ENCODE measurements at places on chromosomes 2 and 18.

DNA sequence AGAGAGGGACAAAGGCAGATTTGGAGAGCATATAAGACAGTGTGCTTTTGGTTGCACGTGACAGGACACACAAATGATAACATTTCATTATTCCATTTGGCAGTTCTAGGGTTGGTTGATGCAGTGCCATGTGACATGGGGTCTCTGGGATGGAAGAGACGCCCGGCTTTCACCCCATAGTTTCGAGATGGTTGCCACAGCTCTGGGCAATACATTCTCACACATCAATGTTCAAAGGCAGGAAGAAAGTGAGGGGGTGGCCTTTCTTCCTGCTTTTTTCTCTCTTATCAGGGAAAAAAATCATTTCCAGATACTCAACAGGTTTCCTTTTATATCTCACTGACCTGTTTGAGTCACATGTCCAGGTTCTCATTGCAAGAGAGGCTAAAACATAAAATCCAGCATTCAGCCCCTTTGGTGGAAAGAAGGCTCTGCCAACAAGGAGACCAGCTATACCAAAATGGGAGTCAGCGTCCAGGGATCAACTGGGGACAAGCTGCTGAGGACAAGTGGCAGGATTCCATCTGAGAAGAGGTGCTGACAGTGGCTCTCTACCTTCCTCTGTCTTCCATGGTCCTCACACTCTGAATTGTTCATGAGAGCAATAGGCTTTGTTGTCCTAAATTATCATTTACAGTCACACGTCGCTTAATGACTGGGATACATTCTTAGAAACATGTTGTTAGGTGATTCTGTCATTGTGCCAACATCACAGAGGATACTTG, 29.1 kb upstream of the ANKRD44 start:
- DNase-seq = no peak

DNA sequence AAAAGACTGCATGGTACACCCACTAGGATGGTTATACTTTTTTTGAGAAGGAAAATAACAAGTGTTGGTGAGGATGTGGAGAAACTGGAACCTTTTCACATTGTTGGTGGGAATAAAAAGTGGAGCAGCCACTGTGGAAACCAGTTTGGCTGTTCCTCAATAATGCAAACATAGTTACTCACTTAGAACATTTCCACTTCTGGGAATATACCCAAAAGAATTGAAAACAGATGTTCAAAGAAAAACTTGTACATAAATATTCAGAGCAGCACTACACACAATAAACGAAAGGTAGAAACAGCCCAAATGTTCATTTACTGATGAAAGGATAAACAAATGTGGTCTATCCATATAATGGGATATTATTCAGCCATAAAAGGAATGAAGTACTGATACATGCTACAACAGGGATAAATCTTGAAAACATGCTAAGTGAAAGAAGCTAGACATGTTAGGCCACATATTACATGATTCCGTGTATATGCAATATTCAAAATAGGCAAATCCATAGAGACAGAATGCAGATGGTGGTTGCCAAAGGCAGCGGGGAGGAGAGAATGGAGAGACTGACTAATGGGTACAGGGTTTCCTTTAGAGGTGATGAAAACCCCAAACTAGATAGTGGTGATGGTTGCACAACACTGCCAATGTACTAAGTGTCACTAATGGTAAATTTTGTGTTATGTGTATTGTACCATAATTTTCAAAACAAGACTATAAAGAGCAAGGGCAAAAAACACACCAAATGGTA, 20.9 kb upstream of the LMAN1 start:
- no peak for DNase-seq

DNA sequence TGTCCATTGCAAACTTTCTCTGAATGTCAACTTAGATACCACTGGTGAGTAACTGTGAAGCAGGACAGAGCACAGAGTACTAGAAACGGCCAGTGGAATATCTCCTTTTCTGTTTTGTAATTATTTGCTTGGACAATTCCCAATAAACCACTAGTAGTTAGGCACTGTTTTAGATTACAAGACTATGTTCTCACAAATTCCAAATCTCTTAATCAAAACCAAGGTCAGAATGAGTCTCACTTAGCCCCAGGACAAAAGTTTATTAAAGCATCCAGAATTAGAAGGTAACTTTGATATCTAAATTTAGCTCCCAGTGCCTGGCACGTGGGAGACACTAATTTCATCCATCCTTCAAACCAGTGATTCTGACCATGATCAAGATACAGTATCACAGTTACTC, 89.0 kb downstream of the ZNF521 start:
- DNase-seq = no peak

GRCh38 chr2:26001743-26002351, 19.6 kb upstream of the KIF3C start:
- DNase-seq = no peak

GRCh38 chr2:33782395-33783230, 183.5 kb upstream of the FAM98A start:
- DNase-seq = no peak

DNA sequence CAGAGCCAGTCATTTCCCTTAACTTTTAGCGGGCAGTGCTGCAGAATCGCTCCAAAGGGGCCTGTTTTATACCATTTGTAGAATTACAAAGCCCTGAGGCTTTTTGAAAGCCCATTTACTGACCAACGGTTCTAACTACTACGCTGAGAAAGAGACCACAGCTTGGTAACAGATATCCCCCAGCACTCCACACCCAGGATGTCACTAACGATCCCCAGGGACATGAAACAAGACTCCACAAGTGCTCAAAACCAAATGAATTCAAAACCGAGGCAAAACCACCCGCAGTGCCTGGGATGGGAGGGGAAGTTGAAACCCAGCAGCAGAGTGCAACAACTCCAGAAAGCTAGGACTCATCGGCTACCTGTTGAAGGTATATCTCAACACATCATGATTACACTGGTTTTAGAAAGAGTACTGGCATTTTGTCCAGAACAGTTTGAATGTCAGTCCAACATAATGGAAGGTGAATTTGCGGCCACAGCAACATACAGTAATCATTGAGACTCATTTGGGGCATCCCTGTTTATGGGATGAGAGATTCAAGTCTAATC, 33.6 kb upstream of the LRP2 start:
- no peak for DNase-seq

- DNase-seq = no peak
Observed at GRCh38 chr2:187825-188224, 76.0 kb downstream of the SH3YL1 start.

DNA sequence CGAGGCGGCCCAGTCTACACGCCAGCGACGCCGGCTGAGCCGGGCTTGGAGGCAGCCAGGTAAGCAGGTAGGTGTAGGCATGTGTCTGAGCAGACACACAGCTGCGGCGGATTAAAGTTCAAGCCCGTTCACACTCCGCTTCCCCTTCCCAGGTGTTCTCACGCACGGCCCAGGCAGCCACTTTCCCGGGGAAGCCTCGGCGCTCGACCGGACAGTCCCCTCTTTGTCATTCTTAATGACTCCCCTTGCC, 367 bp downstream of the TGFA start:
- DNase-seq = no peak

DNA sequence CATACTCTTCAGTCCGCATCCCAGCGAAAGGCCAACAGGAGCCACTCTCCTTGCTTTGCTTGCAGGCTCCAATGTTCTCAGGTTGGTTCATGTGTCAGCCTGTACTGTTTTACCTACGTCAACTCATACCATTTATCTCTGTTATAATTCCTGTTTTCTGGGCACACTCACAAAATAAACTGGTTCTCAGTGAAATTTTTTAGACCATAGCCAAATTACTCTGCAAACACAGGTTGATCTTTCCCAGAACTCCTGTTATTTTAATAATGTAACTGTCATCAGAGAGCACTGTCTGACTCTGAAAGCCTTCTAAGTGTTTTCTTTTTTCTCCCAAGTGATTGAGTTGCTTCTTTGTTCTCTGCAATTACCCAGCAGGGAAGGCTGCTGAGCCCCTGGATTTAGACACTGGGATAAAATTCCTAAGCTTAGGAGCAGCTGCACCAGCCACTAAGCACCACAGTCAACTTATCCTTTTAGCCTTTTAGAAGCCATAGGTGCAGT, 111.6 kb upstream of the PIEZO2 start:
- DNase-seq = no peak

DNA sequence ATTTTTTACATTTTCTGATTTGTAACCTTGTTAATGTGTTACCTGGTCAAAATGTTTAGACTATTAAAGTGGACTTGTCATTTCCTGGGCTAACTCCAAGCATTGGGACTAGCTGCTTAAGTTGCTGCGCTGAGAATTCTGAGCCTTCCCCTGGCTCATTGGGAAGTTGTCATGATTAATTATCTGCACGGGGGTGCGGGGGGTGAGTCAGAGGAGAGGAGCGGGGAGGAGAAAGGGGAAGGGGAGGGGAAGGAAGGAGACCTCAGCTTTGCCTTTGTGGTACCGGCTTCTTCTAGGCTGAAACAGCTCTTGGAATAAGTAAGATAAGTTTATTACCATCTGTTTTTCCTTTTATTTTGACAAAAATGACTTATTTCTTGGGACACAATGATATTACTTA, 52.9 kb upstream of the APCDD1 start:
- no peak for DNase-seq

DNA sequence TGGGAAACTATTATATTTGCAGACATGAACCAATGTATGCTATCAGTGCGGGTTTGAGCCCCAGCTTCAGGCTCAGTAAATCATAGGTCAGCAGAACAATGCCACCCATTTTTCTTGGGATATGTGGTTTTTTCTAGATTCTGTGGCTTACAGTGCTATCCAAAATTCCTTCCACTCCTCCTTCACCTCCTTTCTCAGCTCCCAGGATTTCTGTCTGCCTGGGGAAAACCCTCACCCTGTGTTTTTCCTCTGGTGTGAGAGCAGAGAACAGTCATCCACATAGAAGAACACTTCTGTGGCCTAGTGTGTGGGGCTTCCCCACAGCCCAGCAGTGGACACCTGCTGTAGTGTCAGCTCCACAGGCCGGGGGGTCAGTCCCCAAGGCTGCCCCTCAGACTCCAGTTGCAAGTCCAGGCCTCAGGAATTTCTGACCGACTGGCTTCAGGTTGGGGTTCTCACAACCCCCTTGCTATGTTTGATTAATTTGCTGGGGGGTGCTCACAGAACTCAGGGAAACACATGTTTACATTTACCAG, 238.2 kb downstream of the LDLRAD4 start:
- no peak for DNase-seq

DNA sequence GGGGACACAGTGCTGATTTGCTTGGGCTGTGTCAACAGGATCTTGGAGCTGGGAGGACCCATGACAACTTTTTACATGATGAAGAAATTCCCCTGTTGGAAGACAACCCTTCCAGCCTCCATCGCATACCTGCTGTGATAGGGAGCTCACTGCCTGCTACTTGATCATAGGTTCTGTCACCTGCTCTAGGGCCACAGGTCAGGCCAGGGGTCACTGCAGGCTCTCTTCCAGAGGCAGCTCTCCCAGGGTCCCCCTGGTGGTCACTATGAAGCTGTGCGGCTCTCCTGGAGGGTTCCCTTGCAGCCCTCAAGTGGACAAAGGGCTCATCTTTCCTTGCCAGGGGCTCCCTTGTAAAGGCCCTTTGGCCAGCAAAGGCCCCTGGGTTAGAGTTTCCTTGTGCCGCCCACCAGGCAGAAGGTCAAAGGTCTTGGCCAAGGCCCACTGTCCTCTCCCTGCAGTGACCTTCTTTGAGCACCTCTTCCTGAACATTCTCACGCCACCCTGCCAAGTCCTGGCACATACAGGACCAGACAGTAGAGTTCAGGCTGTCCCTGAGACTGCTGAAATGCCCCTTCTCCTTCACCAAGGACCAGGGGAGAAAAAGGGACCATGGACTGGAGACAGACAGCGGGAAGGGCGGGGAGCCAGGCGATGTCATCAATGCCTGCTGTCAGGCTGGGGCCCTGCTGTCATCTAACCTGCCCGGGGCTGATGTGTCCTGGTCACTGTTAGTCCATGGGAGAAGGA, 345.1 kb downstream of the DYSF start:
- no peak for DNase-seq
